ENCODE measurements at places on chromosomes 11 and 22.
A peak's percentile ranks its signal among the peaks of the same experiment; 100 is the strongest.

DNA sequence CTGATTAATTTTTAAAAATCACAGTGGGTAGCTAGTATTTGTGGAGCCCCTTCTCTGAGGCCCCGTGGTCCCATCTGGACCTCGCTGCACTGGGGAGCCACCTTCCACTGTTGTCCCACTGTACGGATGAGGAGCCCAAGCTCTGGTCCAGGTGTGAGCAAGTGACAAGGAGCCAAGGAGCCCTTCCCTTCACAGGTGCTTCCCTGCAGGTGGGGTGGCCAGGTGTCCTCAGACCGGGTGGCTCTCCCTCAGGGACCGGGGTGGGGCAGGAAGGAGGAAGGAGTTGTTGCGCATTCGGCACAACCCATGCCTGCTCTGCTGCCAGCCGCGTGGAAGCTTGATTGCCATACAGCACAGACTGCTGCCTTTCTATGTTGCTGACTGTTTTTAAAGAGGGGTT is 10.4 kb upstream of the SEPTIN5 start:
- peak; percentile 33 for DNase-seq

DNA sequence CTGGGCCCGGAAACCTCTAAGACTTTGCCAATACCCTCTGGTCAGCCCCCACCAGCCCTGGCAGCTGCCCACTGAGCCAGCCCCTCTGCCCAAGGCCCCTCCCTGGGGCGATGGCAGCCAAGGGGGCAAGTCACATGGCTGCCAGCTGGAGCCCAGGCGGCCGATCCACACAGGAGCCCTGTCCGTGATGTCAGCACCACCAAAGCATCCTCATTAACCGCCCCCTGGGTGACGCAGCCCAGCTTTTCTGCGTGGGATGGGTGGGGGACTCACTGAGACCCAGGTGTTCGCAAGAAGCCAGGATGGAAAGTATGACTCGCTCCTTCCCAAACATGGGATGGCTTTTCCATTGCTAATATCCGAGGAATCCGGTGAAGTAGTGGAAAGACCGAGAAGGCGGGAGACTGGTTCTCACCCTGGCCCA is 46.6 kb upstream of the WNT7B start:
- no peak for DNase-seq

DNA sequence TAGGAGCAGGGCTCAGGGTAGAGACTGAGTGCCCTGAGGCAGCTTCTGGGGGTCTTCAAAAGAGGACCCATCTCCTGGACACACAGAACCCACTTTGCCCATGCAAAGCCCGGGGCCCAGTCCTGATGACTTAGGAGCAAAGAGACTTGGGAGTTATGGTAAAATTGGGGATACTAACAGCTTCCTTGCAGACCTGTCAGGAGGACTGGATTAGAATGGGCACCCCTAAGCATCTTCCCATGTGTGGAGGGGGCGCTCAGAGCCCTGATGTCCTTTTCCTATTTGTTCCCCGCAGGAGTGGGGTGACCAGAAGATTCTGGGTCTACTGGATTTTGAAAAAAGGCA is 100.0 kb downstream of the WNT7B start:
- DNase-seq = peak; percentile 14

- DNase-seq = peak; percentile 82
Observed at GRCh38 chr22:33579448-33580093, 340.7 kb downstream of the LARGE1 start.

DNA sequence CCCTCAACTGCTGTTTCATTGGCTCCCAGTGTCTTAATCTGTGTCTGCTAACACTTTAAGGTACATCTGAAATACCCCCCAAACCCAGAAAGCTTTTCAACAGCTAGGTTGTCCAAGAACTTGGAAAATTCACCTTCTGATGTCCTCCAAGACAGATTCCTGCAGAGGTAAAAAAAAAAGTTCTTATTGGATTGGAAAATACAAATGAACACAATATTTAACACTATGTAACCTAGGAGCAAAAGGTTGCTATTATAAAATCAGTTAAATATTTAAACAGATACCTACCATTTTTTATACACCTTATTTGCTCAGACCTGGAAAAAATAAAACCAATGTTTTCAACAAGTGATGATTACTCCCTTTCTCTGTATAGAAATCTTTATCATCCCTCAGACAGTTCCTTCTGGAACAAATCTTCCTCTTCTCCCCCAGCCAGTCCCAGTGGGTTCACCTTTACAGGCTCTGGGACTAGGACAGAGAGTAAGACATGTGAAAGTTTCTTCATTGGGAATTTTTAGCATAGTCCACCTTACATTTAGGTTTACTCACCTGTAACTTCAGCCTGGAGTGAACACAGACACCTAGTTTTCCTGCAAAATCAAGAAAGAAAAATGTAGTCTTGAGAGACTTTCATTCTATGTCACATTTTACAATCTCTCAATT is 13.3 kb upstream of the WDR74 start:
- DNase-seq = no peak
